Neuronal stem cell (in vitro differentiated cells): ENCODE measurements at places on chromosomes 12 and 14.
A peak's percentile ranks its signal among the peaks of the same experiment; 100 is the strongest.

GRCh38 chr12:51225771-51226170, 7.9 kb upstream of the POU6F1 start:
- DNase-seq = no peak

DNA sequence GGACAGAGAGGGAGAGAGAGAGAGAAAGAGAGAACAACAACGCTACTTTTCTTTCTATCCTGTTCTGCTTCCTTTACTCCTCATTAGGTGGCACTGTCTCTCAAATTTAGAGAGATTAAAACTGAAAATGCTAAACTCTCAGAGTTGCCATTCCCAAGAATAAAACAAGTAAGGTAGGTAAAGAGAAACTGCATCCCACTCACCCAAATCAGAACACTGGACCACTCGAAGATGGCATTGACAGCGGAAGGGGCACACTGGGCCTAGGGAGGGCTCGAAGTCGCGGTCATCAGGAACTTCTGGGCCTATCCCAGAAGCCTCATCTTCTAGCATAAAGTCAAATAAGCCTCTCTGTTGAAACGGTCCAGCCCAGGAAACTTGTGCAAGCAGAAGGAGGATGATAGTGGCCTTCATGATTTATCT, 4.5 kb downstream of the DCN start:
- DNase-seq = no peak

GRCh38 chr12:15754233-15754632, 35.0 kb downstream of the EPS8 start:
- DNase-seq = no peak

- no peak for DNase-seq
Observed at GRCh38 chr14:61484031-61484430, 162.7 kb downstream of the PRKCH start.

DNA sequence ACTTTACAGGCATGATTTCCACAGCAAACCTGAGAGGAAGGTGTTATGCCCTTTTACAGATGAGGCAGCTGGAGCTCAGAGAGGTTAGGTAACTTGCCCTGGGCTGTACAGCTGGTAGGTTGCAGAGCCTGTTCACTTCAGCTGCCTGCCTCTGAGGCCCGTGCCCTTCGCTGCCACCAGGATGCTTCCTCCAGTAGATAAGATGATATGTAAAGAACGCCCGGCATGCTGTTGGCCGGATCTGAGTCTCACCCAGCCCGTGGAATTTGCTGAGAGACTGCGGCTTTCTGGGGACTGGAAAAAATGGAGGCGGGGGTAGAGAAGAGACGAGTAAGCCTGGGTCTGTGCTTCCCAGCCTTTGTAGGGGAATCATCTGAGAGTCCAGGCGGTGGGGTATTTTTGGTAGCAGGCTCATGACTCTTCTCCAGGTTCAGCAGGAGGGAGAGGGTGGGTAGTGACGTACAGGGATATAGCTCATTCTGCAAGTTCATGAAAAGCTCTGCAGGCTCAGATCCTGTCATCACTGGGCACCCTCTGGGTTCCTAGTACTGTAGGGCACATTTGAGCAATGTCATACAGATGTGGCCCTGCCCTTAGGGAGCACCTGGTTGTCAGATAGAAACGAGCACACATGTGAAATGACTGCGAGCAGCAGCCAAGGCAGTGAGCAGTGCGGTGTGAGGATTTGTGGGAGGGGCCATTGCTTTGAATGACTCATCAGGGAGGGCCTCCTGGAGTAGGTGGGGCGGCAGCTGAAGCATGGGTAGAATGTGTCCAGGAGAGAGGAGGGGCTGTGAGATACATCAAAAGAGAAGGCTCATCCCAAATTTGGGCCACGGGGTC, 159.4 kb downstream of the TSPAN9 start:
- DNase-seq = no peak

DNA sequence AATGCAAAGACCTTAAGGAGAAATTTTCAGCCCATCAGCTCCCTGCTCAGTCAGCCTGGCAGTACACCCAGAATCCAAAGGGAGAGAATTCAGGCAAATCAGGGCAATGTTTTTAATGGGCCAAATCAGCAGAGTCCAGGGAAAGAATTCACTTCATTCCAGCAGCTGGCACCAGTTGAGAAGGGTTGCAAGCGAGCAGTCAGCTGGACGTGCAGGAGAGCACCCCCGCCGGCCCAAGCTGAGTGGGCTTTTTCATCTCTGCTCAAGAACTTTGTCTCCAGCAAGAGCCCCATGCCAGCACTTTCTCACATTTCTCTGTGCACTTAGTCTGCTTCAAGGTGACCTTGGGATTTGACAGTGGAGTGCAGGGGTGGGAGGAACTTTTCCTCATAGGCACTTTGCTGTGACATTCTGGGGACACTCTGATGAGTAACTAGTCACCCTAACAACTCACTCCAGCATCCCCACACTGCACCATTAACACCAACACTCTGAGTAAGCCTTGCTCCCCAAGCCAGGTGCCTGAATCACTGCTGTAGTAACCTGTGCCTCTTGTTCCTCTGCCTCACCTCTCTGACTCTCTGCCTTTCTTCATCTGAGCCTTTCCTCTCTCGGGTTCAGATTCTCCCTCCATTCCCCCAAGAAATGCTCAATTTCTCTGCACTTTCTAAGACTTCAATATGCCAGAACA, 2.2 kb downstream of the ENDOU start:
- DNase-seq = no peak

- no peak for DNase-seq
Observed at GRCh38 chr14:104112113-104112505, 26.3 kb upstream of the KIF26A start.

- no peak for DNase-seq
Observed at GRCh38 chr12:83808591-83808990, 1104.0 kb downstream of the SLC6A15 start.

- DNase-seq = no peak
Observed at GRCh38 chr14:74514471-74514941, 20.9 kb downstream of the ISCA2 start.

- DNase-seq = no peak
Observed at GRCh38 chr12:116265351-116266147, 11.9 kb downstream of the MED13L start.

GRCh38 chr14:96905065-96905464, 107.9 kb downstream of the VRK1 start:
- no peak for DNase-seq

- no peak for DNase-seq
Observed at GRCh38 chr12:64943686-64944085, 119.2 kb downstream of the TBC1D30 start.

GRCh38 chr12:50232771-50233209, 50.5 kb downstream of the LIMA1 start:
- no peak for DNase-seq

DNA sequence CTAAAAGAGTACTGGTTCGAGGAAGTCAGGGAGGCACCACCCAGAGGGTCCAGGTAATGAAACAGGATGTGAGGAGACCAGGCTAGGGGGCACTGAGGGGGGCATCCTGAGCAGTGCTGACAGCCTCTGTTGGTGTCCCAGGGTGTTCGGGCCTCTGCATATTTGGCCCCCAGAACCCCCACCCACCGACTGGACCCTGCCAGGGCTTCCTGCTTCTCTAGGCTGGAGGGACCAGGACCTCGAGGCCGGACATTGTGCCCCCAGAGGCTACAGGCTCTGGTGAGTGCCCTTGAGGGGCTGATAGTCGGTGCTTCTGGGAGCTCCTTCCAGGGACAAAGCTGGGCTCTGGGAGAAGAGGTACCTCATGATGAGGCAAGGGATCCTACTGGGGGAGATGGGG, 2.6 kb downstream of the TROAP start:
- no peak for DNase-seq

- DNase-seq = no peak
Observed at GRCh38 chr12:128818065-128819022, 5.4 kb downstream of the SLC15A4 start.

- DNase-seq = no peak
Observed at GRCh38 chr12:28987538-28988324, 161.3 kb upstream of the FAR2 start.

- DNase-seq = no peak
Observed at GRCh38 chr14:33376510-33376909, 437.8 kb downstream of the NPAS3 start.

DNA sequence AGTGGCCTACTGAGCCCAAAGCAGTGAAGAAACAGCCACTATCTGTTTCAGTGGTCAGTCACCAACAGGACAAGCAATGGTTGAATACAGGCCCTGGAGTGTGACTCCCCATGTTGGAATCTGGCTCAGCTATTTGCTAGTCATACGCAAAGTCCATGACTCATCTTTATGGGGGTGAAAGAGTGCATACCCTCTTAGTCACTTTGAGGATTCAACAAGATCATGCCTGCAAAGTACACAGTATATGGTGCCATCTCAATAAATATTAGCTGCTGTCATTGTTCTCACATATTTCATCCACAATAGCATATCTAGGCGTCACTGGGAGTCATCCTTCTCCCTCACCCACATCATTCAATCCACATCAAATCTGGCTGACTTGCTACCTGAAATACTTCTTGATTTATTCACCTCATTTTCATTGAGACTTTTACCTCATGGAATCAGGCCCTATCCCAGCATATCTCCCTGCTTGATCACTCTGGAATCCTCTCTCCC, 26.4 kb upstream of the STAB2 start:
- DNase-seq = no peak

- DNase-seq = no peak
Observed at GRCh38 chr12:124625867-124626675, 58.7 kb upstream of the NCOR2 start.

DNA sequence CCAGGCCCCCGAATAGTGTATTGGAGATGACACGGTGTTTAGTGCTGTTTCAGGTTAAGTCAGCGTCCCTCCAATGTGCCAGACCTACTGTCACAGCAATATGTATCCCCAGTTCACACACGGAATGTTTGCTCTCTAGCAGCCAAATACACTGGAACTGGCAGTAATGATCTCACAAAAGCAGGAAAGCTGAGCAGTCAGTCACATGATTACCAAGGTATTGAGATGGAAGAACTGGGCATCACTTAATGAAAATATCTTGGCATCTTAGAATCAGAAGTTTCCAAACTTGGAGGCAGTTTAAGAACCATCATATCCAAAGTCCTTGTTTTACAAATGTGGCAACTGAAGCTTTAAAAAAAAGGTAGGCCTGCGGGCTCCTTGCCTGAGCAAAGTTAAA, 23.3 kb downstream of the NINJ2 start:
- no peak for DNase-seq

DNA sequence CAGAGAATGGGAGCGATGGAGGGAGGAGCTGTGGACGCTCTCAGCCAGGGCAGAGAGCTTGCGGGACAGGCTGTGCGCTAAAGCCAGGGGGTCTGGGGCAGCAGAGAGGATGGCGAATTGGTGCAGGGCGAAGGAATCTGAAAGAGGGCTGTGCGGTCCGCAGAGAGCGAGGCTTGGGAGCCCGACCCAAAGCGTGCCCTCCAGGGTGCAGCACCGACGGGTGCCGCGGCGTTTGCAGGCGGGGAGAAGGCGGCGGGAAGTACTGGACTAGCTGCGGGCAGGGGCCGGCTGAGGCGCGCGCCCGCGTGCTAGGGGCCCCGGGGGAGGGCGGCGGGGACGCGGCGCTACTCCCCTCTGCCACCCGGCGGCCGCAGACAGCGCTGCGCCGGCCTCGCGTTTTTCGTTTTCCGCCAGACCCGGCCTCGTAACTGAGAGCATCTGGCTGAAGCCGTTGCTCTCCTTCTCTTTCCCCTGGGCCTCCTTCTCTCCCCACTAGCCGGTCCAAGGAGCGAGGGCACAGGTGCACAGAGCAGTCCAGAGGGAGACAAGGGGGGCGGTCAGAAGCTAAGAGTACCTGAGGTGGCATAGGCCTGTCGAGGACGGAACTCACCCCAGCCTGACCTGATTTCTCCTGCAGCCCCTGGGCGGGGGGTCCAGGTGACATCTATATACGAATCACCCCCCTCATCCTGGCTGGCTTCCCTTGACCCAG, 24.9 kb downstream of the SLC6A12 start:
- peak; percentile 54 for DNase-seq

DNA sequence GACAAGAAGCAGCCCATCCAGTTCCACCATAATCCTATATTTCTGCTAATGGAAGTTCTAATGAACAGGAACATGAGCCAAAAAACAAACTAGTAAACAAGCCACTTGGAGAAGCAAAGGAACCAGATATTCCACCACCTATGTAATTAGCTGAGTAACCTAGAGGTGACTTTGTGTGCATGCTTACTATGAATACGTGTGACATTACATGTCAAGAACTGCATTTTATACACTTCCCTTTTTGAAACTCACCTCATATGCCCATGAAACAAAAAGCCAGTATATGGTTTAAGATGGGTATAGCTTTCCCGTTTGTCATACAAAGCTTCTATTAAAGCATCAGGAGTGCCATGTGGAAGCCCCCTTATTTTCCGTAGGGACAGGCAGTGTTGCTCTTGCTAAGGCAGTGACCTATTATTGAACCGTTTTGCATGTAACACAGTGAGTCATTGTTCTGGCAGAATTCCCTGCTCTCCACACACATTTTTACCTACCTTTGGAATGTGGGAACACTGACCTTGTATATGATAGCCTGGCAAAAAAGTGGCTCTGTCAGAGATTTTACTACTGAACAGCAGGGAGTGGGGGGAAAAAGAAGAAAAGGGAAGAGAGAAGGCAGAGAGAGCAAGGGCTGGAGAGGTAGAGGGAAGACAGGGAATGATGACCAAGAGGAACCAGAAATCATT, 34.8 kb upstream of the FRMD6 start:
- DNase-seq = no peak

DNA sequence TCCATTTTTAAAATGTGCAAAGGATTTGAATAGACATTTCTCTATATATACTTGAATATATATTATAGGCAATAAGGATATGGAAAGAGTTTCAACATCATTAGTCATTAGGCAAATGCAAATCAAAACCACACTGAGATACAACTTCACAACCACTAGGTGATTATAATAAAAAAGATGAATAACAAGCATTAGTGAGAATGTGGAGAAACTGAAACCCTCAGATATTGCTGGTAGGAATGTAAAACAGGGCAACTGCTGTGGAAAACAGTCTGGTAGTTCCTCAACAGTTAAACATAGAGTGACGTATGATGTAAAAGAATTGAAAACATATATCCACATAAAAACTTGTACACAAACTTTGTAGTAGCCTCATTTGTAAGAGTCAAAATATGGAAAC, 11.7 kb upstream of the BATF start:
- no peak for DNase-seq

GRCh38 chr14:103708750-103709187, 6.5 kb downstream of the XRCC3 start:
- DNase-seq = no peak

GRCh38 chr14:80978403-80978802, 23.0 kb downstream of the TSHR start:
- DNase-seq = no peak

DNA sequence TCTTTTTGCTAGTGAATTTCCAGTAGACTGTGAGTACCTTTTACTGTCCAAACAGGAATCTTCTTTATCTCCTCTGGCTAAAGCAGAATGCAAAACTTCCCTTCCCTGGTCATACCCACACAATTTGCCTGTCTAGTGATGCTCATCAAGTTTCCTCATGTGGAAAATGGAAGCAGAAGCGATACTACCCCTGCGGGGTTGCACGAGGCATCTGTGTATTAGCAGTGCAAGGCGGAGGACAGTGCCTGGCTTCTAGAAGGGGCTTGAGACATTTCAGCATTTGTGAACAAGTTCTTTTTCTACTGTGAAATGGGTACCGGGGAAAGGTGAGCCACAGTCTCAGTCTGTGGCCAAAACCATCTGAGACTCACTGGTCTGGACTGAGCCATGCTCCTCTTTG, 340.9 kb downstream of the AACS start:
- no peak for DNase-seq

- no peak for DNase-seq
Observed at GRCh38 chr12:106284358-106285105, 18.0 kb upstream of the TCP11L2 start.

GRCh38 chr14:95085321-95085720, 72.0 kb downstream of the DICER1 start:
- DNase-seq = no peak

GRCh38 chr14:95370076-95370475, 50.4 kb upstream of the CLMN start:
- no peak for DNase-seq

- no peak for DNase-seq
Observed at GRCh38 chr14:22118899-22119477, 445.4 kb upstream of the OR4E1 start.
